ENCODE measurements at places on chromosomes 4 and X.
A peak's percentile ranks its signal among the peaks of the same experiment; 100 is the strongest.

DNA sequence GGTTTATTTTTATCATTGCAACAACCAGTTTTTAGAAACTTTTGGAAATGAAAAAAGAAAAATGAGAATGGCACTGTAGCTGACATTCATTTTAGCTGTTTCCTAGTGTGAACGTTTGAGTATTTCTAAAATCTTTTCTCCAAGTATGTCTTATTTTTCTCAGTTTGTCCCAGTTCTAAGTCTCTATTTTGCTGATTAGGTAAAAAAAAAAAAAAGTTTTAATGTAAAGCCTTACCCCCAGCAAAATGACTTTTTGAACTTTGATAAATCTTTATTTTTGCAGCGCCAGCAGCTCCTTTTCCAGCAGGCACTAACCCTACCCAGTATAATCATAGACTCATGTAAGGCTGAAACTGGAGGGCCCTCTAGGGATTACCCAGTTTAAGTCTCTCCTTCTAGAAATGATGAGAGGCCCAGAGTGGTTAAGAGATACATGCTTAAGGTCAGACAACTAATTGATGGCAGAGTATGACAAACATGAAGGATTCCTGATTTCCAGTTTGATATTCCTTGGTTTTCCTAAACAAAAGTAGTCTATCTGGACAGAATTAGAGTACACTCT is 84.3 kb upstream of the SLC4A4 start:
- DNase-seq: peak; percentile 10

DNA sequence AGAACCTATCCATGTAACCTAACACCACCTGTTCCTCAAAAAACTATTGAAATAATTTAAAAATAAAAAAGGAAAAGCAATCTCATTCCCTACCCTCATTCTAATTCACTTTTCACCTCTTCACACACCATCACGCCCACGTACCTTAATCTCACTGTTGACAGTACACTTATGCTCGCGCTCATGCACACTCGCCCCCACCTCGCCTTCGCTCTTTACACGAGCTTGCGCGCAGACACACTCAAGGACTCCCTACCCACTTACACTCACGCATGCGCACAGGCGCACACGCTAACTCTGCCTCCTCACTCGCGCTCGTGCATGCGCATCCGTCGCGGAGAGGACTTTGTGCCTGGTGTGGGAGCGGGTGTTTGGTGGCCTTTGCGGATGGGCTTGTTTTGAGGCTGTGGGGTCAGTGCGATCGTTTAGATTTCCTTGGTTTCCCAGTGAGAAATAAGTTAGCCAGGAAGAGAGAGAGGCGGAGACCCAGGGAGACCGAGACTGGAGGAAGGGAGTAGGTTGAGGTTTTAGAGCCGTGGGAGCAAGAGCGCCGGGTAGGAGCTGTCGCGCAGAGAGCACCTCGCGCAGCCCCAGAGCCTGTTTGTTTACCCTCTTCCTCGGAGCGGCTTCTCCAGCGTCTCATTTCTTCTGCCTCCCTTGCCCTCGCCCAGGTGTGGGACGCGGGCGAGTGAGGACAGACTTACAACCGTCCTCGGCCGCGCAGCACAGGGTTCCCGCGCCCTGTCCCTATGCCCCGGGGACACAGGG is 8.1 kb upstream of the GSX2 start:
- peak; percentile 31 for DNase-seq

DNA sequence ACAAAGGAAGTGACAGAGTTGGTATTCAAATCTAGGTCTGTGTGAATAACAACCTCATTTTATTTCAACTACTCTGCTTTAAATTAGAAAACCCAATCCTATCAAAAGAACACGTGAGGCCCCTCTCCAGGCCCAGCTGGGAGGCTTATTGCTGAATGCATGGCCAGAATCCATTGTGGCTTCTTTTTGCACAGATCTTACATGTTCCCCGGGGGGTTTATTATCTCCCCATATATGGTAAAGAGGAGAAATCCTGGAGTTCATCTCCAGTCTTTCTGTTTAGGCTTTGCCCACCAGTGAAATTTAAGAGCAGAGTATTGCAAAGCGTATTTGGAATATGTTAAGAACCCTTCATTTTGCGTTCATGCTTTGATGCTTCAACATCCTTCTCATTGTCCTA is 655.6 kb downstream of the IL1RAPL1 start:
- DNase-seq: no peak

- DNase-seq: peak; percentile 52
Measured at GRCh38 chrX:53128097-53128749, 34.3 kb downstream of the KANTR start.

GRCh38 chrX:10676235-10676957 is 56.0 kb upstream of the MID1 start:
- no peak for DNase-seq

DNA sequence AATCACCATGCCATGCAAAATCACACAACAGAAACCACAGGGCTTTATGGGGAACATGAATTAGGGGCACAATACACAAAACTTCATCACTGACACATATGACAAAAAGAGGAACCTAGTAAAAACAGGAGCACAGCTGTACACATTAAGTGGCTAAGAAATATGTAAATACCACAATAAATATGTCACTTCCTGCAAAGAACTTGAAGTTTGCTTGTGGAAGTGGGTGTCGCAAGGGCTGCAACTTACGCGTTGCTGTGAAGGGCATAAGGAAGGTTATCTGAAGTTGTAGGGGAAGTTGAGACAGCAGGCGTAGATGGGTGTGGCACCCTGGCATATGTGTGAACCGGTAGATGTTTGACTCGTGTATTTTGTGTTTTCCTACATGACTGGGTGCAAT is 42.4 kb downstream of the CLCN4 start:
- peak; percentile 55 for DNase-seq

DNA sequence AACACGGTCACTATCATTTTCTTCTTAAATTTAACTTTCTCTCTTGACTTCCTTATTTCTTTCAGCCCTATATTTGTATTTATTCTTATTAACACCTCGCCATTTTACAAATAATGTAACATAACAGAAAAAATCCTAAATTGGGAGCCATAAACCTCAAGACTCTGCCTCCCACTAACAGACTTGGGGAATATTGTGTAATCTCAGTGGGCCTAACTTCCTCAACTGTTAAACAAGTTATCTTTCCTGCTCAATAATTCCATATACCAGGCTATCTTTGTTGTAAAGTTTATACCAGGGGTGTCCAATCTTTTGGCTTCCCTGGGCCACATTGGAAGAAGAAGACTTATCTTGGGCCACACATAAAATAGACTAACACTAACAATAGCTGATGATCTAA is 26.2 kb downstream of the PRSS12 start:
- DNase-seq: no peak

DNA sequence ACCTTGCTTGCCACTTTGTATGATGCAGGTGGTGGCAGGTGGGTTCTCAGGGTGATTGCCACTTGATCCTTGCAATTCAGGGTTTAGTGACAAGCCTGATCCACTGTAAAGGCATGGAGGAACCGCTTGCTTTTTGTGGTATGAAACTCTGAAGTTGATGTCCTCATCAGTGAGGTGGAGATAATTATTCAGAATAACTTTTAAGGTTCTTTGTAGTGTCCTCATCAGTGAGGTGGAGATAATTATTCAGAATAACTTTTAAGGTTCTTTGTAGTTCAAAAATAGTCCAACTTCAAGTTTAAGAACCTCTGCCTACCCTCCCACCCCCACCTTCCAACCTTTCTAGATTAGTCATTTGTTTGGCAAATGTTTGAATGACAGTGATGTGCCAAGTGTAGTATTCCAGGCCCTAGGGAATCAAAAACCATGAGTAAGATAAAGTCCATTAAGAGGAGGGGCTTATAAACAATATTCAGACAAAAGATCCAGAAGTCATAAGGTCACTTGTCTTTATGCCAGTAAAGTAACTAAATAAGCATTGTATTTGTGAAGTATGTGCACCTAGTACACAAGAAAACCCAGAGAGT is 51.2 kb downstream of the DCUN1D4 start:
- peak; percentile 14 for DNase-seq

DNA sequence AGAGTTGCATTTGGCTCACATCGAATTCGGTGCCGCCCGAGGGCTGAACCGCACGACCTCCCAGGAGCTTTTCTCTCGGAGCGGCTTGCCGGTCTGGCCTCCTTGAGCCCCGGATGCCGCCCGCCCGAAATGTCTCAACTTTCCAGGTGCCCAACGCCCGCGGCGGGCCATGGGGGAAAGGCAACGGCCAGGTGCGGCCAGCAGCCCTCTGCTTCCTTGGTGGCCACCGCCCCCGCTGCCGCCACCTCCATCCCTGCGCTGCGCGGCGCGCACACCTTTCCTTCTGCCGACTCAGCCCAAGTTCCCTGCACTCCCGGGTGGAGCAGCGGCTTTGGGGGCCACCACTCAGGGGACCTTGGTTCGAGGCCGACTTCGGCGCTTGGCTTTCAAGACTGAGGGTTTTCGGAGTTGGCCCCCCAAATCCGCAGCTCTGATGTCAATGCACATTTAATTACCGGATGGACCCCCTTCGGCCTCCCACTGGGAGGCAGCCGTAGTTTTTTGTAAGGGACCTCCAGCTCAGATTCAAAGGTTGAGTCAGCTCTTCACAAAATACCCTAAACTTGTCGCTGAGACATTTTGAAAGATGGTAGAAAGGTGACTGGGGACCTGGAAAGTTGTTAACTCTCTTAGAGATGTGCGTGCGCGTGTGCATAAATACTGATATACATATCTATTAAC is 1.1 kb downstream of the AFF2 start:
- no peak for DNase-seq

DNA sequence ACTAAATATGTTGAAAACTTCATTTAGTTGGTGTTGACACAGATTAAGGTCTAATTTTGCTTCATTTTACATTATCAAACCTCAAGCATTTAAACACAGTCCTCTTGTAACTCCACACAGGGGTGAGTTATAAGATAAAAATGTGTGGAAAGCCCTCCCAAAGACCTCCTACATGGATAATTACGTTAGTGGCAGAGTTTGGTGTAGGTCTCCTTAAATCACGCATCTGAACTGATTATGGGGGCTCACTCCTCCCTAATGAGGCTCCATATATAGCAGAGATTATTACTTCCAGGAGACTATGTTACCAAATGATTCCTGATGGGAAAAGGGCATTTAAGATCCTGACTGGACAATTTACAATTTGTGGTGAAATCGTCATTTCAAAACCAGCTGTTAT is 32.2 kb upstream of the VCX3B start:
- DNase-seq: no peak

DNA sequence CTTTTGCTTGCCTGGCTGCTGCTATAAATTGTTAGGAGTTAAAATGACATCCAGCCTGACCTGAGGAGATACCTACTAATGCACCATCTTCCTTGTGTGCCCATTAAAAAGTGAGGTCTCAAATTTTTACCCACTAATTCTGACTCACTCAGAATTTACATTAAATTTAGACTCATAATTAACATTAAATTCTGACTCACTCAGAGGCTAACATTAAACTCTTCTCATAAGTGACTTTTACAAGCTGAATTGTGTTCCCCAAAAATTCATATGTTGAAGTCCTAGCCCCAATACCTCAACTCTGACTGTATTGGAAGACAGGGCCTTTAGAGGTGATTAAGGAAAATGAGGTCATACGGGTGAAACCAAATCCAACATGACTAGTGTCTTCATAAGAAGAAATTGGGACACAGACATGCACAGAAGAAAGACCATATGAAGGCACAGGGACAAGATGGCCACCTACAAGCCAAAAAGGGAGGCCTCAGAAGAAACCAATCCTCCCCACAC is 11.8 kb downstream of the CASP6 start:
- peak; percentile 2 for DNase-seq

DNA sequence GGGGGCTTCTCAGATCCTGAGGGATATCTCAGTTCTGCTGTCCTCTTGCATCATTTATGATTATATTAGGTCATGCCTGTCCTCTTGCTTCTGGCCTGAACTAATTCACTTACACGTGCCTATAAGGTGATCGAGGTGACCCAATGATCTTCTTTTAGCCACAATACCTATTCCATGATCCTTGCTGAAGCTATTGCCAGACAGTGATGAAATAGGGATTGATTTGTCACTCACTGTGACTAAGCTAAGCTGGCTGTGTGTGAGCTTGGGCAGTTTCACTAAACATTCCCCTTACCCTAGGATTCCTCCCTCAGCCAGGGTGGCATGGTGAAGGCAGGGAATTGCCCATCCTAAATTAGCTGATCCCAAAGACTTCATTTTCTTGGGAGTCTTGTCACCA is 19.0 kb downstream of the HADH start:
- DNase-seq: peak; percentile 72

- no peak for DNase-seq
Measured at GRCh38 chr4:176308441-176308840, 11.3 kb upstream of the SPCS3 start.

- no peak for DNase-seq
Measured at GRCh38 chr4:948101-948935, 16.1 kb downstream of the TMEM175 start.
